ENCODE measurements at places on chromosomes 2 and 18.
A peak's percentile ranks its signal among the peaks of the same experiment; 100 is the strongest.

DNA sequence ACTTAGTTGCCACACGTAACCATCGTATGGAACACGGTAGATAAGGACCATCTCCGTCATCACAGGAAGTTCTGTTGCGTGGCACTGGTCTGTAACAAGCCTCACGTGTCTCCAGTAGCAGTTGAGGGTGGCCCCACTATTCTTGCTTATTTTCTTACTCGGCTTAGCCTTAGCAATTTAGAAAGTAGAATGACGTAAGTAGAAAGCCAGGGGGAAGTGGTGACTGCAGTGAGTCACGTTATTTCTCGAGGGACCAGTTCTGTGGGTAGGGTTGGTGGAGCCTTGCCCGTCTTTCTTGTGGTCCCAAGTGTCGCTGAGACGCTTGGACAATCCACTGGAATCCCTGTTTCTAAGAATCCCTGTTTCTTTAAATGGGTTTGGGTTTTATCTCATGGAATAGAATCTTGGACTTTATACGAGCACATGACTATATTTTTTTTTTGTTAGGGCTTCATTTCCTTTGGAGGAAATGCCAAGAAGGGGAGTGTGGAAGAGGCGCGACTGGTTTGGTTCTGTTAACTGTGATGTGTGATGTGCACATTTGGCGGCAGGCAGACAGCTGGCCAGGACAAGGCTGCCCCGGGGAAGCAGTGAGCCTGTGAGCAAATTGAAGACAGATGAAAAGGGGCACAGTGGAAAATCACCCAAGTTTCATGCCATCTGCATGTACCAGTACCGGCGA lies 96.2 kb downstream of the CABLES1 start:
- DNase-seq = peak; percentile 75

- DNase-seq = no peak
Measured at GRCh38 chr18:74255131-74255616, 36.6 kb downstream of the CYB5A start.

GRCh38 chr2:97664636-97664970 lies 759 bp upstream of the ACTR1B start:
- DNase-seq = no peak

- DNase-seq = no peak
Measured at GRCh38 chr2:160270571-160271113, 70.6 kb upstream of the ITGB6 start.

DNA sequence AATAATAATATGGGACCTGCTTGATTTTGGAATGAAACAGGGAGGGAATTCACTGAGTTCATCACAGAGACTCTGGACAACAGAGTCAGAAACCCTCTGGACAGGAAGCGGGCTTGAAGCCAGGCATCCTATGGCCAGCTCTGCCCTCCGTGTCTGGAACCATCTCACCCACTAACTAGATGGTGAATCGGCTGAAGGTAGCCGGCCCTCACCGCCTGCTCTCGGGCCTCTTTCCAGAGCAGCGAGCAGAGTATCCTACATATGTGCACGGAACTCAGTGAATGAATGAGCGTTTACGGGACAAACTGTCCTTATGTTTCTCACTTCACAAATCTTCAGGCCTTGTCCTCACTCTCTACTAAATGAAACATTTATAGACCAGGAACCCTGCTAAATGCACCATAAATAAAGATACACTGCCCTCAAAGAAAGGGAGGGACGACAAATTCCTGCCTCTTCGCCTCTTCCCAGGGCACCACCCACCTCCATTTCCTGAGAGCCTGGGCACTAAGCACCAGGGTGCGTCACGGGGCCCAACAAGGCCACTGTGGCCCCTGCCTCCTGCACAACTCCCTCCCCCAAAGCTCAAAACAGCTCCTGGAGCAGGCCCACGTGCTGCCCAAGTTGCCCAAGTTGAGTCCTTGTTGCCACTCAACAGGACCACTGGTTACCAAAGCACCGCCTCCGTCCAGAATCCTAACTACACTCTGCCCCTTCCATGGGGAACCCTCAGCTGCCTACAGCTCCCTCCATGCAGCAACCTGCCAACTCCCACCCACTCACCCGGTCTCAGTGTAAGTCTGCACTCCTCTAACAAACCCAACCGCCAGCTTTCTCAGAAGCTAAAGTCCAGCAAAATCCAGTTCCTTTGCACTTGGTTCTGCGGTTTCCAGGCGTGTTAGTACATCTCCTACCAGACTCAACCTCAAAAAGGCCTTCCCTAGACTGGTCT lies 1.7 kb downstream of the TBC1D8 start:
- DNase-seq = no peak

GRCh38 chr2:73564986-73565385 lies 77.2 kb downstream of the NAT8 start:
- DNase-seq = no peak

DNA sequence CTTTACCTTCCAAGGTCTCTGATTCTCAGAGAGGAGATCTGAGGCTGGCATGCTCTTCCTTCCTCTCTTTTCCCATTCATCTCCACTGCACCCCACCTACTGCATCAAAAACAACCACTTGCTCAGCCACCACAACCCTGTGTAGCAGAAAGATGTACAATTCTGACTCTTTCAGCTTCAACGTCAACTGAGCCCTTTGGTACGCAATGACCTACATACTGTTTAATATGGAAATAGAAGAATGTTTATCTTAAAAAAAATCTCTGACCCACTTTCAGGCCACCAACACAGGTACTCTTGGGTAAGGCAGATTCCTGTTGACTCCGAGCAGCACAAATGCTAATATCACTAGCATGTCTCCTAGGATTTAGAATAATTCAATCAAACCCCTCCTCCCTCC lies 76.2 kb upstream of the AFF3 start:
- DNase-seq = no peak

DNA sequence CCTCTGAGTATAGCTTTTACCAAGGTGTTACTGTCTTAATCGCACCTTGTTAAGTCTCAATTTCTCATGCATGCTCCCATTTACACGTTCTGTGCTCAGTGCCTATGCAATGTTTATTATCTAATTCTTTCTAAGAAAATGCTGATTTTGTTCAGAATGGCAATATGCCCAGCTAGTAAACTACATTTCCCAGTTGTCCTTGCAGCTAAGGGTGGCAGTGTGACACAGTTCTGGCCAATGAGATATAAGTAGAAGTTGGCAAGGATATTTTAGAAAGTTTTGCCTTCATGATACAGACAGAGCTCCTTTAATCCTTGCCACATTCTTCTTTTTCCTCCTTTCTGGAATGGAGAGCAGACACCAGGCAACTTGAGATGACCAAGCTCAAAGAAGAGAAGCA lies 45.3 kb downstream of the POLE4 start:
- DNase-seq = no peak

DNA sequence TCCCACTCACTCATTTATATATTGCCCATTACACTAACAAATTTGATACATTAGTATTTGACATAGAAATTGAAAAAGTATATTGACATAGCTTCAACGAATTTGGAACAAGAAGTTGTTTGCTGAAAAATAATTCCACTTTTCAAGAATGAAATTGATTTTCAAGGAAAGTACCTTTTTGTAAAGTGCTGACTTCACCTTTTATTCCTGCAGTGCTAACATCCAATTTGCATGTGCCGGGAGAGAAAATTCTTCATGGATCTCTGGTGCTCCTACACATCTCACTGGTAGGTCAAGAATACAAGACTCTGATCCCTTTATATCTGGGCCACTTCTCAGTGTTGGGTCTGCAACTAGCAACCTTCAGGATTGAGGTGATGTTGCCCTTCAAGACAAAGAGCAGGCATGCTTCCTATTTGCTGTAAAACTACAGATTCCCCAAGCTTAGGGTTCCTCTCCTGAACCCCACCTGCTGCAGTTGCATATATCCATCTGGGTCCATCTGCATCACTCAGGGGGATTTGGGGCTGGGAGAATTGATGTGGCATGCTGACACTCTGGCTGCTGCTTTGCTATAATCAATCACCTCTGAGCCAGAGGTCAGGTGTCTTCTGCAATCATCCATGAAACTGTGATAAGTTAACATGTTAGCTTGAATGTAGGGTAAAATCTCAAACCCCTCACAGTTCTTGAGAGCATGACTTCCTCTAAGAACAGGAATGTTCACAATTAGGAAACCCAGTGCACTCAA lies 108.4 kb upstream of the TTN start:
- no peak for DNase-seq

- no peak for DNase-seq
Measured at GRCh38 chr18:59149007-59149406, 9.3 kb downstream of the SEC11C start.

Measured in stimulated activated CD4-positive, alpha-beta T cell treated with anti-CD3 and anti-CD28 coated beads, Interleukin-4, amount 100 ng/mL, for 4 hours (primary cell).